ENCODE measurements at places on chromosomes 3 and 15.

- no peak for DNase-seq
These were observed 61.3 kb downstream of the FOXP1 start for GRCh38 chr3:71521940-71522876.

DNA sequence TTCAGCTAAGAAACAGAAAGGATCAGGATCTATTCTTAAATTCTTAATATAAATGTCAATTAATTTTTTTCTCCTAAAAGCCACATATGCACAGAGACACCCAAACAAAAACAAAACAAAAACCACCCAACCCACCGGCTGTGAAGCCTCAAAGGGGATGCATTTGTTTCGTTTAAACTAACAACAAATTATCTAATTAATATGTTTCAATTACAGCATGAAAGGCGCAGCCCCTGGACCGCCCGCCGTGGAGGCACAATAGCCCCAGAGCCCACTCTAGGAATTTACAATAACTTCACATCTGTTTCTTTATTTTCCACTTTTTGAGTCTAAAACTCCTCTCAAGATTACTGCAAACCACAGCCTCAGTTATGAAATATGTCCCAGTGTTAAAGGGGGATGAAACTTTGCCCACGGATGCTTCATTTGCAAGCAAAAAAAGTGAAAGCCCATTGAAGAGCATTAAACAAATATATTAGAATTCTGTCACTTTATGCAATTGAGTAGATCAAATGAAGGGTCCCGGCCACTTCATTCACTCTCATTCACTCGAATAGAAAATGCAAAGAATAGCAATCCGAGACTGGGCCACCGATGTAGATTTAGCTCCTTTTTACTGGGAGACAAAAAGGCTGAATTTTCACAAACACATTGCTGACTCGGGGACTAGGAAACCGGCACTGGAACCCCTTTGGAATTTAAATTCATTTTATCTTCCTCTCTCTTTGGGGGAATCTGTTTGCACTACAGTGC, 6.0 kb downstream of the FOXB1 start:
- no peak for DNase-seq

- DNase-seq = no peak
These were observed 51.6 kb upstream of the SRGAP3 start for GRCh38 chr3:9301091-9301490.

DNA sequence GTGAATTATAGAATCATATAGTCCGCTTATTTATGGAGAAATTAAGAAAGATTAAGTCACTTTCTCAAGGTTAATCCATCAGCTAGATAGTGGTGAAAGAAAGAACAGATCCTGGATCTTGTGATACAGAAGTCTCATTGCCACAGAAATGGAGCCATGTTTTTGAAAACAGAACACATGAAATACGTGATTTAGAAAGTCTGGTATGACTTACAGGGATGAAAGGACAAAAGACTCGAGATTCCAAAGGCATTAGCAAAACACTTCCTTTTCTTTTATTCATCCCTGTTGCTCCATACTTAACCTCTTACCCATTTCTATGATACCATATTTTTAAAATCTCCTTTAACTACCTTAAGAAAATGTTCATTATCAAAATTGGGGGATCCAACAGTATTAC, 40.0 kb upstream of the TEX9 start:
- no peak for DNase-seq

DNA sequence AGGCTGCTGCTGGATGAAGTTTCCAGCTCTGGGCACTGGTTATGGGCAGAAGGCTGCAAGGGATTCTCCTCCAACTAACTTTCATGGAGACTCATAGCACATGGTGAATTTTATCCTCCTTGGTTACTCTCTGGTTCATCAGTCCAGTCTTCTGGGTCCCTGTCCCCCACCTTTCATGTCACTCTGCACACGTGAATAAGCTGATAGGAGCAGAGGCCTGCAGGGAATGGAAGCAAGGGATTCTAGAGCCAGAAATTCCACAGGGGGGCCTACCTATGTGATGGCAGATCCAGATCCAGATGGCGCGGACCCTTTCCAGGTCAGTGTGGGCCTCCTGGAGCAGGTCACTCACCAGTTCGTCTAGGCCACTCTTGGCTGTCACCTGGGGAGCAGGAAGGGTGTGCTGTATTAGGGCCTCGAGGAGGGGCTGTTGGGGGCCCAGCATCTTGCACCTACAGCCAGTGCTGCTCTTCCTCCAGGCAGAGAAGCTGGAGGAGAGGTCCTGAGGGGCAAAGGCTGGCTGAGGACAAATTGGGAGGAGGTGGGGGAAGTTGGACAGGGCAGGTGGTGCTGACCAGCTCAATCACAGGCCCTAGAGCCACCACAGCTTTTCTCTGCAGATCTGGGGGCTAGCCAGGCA, 30.2 kb downstream of the KY start:
- no peak for DNase-seq

GRCh38 chr3:158074591-158074990, 31.6 kb downstream of the SHOX2 start:
- no peak for DNase-seq

- no peak for DNase-seq
These were observed 168.8 kb downstream of the CHDH start for GRCh38 chr3:53677413-53677812.

DNA sequence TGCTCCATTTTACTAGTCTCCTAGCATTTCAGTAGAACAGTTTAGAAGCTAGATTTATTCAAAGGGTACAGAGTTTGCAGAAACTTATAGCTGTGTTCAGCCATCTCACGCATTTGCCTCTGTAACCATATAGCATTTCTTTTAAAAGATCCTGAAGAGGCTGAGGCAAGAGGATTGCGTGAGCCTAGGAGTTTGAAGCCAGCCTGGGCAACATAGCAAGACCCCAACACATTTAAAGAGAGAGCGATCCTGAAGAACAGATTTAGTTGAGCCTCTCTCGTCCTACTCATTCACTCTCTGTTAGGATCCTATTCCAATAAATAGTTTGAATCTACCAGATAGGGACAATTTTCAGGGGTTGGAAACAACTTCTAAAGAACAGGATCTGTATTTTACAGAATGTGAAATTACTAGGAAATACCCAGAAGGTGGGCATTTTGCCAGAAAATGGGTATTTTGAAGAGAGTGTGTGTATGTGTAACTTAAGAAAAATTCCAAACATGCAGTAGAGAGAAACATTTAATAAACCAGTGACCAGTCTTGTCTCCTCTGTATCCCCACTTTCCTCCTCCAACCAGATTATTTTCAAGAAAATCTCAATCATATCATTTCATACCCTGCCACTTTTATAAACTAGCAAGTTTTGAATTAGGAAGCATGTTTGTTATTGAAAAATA, 4.5 kb downstream of the EIF3J start:
- DNase-seq = no peak

DNA sequence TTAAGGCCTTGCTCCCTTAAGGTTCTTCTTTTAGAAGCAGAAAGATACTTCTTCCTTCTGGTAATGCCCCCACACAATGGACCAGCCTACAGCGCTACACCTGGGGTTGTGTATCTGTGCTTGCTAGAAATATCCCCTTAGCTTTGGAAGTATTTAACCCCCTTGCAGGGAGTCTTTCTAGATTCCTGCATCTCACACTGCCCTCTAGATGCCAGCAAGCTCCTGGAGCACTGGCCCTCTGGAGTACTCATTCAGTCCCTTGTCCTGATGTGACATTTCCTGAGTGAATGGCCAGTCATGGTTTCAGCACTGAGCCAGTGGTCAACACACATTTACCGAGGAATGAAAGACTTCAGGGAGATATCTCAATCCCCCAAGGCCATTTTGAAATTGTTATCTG, 30.4 kb upstream of the RBP2 start:
- DNase-seq = no peak

GRCh38 chr3:134459562-134459961, 26.2 kb downstream of the ANAPC13 start:
- no peak for DNase-seq

DNA sequence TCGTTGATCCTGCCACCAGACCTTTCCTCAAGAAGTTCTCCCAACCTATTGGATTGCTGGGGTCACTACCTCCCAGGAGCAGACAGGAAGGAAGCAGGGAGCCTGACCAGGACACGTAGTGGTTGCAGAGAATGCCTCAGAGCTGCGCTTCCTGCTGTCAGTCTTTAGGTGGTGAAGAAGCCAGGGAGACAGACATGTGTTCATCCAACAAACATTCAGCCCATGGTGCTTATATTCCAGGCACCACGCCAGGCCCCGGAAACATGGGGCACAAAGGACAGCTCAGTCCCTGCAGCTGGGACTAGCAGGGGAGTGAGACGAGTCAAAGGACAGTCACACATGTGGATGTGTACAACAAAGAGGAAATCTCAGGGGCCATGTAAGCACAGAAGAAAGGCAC, 26.0 kb upstream of the CORO2B start:
- no peak for DNase-seq

DNA sequence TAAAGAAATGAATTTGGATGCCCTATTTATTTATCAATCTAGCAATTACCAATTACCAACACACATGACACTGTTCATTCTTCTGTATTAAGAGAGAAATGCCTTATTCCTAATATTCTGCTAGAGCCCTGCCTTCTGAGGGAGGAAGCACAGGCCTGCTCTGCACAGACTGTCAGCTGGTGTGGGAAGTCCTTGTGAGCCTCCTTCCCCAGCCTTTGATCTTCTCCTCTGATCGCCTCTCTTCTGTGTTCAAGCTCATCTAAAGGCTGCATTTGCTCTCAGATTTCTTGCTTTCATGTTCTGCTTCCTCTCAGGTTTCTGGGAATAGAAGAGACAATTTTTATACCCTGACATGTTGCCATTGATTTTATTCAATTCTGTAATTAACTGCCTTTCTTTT, 290.6 kb upstream of the UMPS start:
- DNase-seq = no peak

DNA sequence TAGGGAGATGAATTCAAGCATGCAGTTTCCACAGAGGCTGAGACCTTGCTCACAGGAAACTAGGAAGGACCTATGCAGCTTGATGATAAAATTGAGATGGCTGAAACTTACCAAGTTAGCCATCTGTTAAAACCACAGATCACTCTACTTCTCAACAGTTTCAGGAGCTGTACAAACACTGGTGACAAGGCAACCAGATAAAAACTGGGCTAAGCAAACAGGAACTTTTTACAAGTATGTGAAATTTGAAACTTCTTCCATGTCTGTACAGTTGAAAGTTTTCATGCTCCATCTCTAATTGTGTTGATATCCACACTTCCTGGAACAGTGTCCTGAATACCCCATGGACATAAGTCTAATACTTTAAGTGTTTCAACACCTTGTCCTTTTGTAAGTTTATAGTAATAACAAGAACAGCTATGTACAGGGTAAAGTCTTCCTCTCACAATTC, 78.2 kb downstream of the FAIM start:
- DNase-seq = no peak

- no peak for DNase-seq
These were observed 28.2 kb downstream of the GRAMD2A start for GRCh38 chr15:72169236-72169920.

DNA sequence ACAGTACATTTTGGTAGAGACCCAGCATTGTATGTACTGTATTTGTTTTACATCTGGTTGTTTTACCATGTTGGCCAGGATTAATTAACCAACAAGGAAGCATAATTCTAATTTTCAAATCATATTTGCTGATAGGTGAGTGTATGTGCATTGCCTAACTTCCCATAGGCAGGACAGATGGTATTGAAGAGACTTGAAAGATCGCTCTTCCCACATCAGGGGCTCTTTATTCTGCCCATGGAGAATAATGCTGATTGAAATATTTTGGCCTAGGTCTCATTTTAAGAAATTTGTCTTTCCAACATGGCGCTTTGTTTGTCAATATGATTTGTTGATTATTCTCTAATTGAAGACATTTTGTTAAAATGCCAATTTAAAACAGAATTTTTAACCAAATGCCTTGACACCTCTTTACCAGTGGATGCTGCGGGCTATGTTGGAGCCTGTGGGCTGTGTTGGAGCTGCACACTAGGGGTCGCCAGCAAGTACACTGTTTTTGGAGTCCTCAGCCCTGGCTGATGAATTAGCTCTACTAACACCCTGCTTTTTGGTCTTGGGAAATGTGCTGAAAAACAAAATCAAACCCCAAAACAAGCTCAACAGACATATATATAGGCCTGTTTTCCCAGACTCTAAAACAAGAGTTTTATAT, 5.3 kb downstream of the P2RY12 start:
- DNase-seq = no peak

Measured in CD4-positive, alpha-beta T cell treated with Interleukin-6 at 100 ng/mL for 8 hours (primary cell).